ENCODE measurements at places on chromosomes 7 and 10. TPM values are rescaled to one million over a fixed set of nuclear protein-coding genes. Genes with fewer than 3 reads are reported as not detected.

The GRID2IP gene
- 0.44 TPM for total RNA-seq

The WAC gene
- 86.3 TPM for total RNA-seq

- no peak overlapping the region for H3K27ac ChIP-seq
- no peak overlapping the region for H3K4me3 ChIP-seq
- no peaks in the 10 kb centered on the region for H3K36me3 ChIP-seq
- H3K4me1 ChIP-seq = peaks cover 3% of the 10 kb centered on the region
- no peaks in the 10 kb centered on the region for H3K27me3 ChIP-seq
- DNase-seq = no peak
Measured at GRCh38 chr7:28615091-28615490, 202.8 kb downstream of the CREB5 start.

GRCh38 chr10:98528805-98529183, 82.1 kb upstream of the HPS1 start:
- H3K27ac ChIP-seq = no peak overlapping the region
- no peak overlapping the region for H3K4me3 ChIP-seq
- no peaks in the 10 kb centered on the region for H3K36me3 ChIP-seq
- H3K27me3 ChIP-seq = no peaks in the 10 kb centered on the region
- no peaks in the 10 kb centered on the region for H3K4me1 ChIP-seq
- no peak for DNase-seq

GRCh38 chr7:151056666-151057505, 811 bp downstream of the CDK5 start:
- no peaks in the 10 kb centered on the region for H3K36me3 ChIP-seq
- H3K4me3 ChIP-seq = peak overlapping the region; percentile 83
- no peak overlapping the region for H3K27ac ChIP-seq
- peaks cover 30% of the 10 kb centered on the region for H3K4me1 ChIP-seq
- DNase-seq = peak; percentile 72

Measured in hepatocyte (in vitro differentiated cells).